GM23248 (cell line): ENCODE measurements at places on chromosomes 2 and 18. TPM values are rescaled to one million over a fixed set of nuclear protein-coding genes. Genes with fewer than 3 reads are reported as not detected.

- H3K27me3 ChIP-seq, result no peaks in the 10 kb centered on the region
- no peaks in the 10 kb centered on the region for H3K36me3 ChIP-seq
- H3K4me3 ChIP-seq, result peak overlapping the region; percentile 65
- DNase-seq, result peak; percentile 97
These were observed 24.7 kb upstream of the AGAP1 start for GRCh38 chr2:235468978-235469655.

- H3K27ac ChIP-seq, result no peak overlapping the region
- no peaks in the 10 kb centered on the region for H3K4me1 ChIP-seq
- DNase-seq, result no peak
- H3K4me3 ChIP-seq, result no peak overlapping the region
These were observed 55.3 kb downstream of the OSBPL1A start for GRCh38 chr18:24342347-24342746.

GRCh38 chr18:46297621-46298020 is 193.4 kb downstream of the HAUS1 start:
- H3K4me3 ChIP-seq, result no peak overlapping the region
- H3K27me3 ChIP-seq, result peaks cover 23% of the 10 kb centered on the region
- DNase-seq, result no peak
- H3K4me1 ChIP-seq, result no peaks in the 10 kb centered on the region
- no peak overlapping the region for H3K27ac ChIP-seq

DNA sequence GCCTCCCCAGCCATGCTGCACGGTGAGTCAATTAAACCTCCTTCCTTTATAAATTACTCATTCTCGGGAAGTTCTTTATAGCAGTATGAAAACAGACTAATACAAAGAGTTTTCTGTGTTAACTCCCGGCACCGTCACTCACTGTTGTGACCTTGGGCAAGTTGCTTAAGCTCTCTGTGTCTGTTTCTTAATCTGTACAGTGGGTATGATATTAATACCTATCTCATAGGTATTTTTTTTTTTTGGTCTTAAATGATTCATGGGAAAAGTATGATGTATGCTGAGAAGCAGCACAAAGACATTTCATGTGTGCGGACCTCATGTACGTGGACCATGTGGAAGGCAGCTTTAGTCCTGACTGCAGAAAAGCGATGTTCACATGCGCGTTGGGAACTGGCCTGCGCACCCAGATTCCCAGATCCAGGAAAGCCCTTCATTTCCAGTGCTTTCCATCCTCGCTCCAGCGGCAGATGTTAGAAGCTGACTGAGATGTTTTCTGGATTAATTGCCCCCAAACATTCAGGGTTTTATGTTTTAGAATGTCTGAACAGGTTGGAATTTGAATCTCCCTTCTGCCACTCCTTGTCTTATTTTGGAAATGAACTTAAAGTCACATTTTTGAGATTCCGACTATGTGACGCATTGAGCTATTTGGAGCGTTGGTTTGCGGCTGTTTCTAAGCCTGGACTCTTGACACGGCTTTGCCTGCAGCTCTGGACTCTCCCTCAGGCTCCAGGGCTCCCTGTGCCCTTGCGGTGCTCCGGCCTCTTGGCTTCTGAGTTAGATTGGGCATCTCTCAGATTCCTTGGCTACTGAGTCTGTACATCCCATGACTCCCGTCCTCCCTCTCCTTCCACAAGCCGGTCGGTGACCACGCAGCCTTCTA is 61.4 kb downstream of the SLC4A3 start:
- no peaks in the 10 kb centered on the region for H3K36me3 ChIP-seq
- H3K27me3 ChIP-seq, result peaks cover 12% of the 10 kb centered on the region; the same call in 1 of the 2 replicates
- peaks cover 3% of the 10 kb centered on the region; the same call in 1 of the 2 replicates for H3K4me1 ChIP-seq

- H3K4me1 ChIP-seq, result peaks cover 26% of the 10 kb centered on the region
- H3K4me3 ChIP-seq, result peak overlapping the region; percentile 83
- H3K27ac ChIP-seq, result peak overlapping the region; percentile 98
These were observed 794 bp downstream of the DLX2 start for GRCh38 chr2:172101821-172102390.

DNA sequence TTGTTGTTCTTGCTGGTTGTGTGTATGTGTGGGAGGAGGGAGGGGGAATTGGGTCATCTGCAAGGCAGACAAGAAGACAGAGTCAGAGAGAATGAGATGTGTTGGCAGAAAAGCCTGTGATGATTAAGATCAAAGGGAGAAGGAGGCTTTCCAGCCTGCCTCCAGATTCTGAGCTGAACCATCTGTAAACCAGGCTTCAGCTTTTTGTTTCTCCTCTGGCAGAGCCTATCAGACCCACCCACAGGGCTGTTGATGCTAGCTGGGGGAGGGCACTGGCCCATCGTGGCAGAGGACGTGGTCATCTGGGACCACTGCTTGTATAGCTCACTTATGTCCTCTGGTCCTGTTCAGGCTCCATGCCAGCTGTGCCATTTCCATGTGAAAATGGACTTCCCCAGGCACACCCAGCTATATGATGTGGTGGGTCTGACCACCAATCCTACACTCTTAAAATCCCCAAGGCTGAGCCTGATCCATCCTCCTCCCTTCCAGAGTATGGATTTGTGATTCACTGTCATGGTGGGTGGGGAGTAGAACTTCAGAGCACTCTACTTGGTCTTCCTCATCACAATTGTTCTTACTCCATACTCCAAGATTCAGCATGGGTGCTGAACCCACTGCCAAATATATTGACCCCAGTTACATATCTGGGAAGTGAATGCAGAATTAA is 27.8 kb upstream of the COL6A3 start:
- no peaks in the 10 kb centered on the region for H3K27me3 ChIP-seq
- H3K36me3 ChIP-seq, result no peaks in the 10 kb centered on the region
- H3K27ac ChIP-seq, result peak overlapping the region; percentile 94
- peak; percentile 92 for DNase-seq
- H3K4me3 ChIP-seq, result no peak overlapping the region

DNA sequence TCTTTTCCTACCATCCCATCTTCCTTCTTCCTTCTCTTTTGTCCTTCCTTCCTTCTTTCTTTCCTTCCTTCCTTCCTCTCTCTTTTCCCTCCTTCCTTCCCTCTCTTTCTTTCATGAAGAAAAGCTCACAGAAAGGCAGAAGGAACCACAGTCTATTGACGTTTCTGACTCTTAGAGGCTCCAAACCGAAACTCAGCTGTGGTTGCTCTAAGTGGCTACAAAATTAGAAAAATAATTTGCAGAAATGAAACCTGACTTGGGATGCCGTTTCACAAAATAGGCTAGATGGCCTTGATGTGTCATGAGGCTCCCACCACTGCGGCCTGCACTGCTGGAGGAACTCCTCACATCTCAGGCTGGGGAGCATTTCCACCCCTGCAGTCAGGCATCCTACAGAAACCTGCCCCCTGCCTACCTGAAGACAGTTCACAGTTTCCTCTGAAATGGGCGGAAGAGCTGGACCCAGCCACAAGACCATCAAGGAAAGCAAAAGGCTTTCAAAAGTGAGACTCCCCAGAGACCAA is 165.6 kb downstream of the SMAD7 start:
- H3K4me3 ChIP-seq, result no peak overlapping the region
- H3K36me3 ChIP-seq, result peaks cover 13% of the 10 kb centered on the region; the same call in 1 of the 2 replicates
- DNase-seq, result no peak
- no peaks in the 10 kb centered on the region for H3K27me3 ChIP-seq

Gene CIDEA
- total RNA-seq, result not detected in 2 replicates

Gene RAB27B
- total RNA-seq, result 0.13 and 0.54 TPM in 2 replicates
